ENCODE measurements at places on chromosomes 2 and 18.

GRCh38 chr18:73270920-73271634, 403.3 kb upstream of the NETO1 start:
- no peak for DNase-seq

DNA sequence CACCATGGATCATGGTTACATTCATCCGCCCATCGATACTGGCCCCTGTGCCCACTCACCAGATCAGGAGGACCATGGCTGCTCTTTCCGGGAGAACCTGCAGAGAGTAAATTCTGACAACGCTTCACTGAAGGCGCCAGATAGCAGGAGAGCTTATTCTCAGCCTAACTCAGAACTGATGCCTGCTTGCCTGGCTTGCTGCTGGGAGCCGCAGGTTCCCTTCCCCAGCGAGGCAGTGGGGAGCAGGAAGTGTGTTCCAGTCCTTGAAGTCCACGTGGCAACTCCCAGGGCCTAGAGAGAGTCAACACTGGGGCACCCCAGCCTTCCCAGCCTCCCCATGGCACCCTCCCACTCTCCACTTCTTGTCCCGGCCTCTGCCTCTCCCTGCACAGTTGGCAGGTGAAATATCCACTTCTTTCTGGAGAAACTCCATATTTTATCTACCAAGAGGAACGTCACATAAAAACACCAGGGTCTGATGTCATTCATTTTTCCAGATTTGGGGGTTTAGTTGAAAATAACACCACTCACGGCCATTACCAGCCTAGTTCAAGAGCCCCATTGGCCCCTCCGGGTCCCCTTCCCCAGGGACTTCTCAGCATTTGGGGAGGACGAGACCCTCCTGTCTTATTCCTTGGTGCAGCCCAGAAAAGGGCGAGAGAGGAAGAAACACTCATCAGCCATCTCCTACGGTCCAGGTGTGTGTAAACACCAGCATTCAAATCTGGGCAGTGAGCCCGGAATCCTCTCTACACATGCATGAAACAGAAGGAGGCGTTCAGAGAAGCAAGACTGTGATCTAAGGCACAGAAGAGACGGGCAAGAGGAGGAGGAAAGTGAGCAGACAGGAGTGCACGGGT, 3.5 kb upstream of the TUBB6 start:
- no peak for DNase-seq

GRCh38 chr2:237297421-237298150, 116.4 kb downstream of the COL6A3 start:
- no peak for DNase-seq

DNA sequence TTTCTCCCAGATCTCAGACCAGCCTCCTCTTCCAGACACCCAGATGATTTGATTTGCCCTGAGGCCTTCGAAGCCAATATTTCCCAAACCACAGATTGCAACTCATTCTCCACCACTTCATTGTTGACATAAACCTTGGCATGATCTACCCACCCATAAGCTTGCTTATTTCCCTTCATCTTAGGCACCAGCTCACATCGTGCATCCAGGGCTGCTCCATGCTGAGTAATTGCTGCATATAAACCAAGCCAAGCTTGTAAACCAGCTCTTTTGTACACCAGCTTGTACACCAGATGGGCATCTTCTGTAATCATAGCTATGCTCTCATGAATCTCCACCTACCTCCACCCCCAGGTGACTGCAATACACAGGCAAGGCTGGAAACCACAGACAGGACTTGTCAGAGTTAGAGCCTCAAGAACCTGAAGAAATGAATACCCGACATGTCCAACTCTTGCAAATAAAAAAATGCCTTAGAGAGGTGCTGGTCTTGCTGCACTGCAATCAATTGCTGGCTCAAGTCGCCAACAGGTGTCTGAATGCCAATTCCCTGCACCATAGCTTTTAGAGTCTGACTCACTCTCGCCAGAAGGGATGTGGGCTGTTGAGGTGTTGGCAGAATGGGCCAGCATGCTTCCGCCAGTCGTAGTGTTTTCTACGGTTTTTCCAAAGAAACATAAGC, 31.5 kb downstream of the TRABD2A start:
- peak; percentile 42 for DNase-seq

- DNase-seq, result no peak
Measured at GRCh38 chr2:177335917-177336450, 56.6 kb upstream of the AGPS start.

DNA sequence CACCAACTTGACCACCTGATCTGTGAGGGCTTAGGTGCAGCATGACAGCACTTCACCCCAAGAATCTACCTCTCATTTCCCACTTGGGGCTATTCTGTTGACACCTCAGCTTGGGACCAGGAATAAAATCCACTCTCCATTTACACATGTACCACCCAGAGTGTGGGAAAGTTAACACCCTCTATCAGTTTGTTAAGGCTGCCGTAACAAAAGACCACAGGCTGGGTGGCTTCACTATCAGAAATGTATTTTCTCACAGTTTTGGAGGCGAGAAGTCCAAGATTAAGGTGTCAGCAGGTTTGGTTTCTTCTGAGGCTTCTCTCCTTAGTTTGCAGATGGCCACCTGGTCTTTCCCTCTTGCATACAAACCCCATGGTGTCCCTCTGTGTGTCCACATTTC, 277.7 kb upstream of the ERBB4 start:
- no peak for DNase-seq

DNA sequence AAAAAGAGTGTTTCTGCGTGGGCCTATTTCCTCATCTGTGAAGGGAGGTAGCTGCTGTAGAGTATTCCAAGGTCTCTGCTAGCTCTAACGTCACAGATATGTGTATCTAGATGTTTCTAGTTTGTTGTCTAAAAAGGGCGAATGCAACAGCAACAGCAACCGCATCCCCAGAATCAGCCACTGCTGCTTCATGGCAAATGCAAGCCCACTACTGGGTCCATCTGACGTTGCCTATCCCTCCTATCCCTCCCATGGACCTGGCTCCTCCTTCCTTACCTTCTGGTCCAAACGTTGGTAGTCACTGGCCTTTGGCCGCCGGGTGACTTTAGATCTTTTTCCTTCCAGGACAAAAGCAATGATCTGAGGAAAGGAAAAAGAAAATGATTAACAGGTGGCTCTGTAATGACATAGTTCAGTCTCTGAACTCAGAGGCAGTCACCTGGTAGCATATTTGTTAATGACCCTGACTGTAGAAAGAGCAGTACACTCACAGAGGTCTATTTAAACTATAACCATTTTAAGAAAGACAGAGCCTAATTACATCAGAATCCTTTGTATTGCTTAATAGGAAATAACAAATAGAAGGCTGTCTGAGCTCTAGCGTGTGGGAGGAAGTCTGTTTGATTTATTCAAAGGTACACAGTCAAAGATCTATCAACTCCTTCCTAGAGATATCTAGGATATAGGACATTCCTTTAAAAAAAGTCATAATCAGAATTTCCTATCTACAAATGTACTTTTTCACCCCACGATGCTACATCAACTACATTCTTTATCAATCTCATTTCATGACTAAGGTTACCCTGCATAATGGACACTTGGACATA, 2.9 kb downstream of the TGOLN2 start:
- DNase-seq, result no peak

DNA sequence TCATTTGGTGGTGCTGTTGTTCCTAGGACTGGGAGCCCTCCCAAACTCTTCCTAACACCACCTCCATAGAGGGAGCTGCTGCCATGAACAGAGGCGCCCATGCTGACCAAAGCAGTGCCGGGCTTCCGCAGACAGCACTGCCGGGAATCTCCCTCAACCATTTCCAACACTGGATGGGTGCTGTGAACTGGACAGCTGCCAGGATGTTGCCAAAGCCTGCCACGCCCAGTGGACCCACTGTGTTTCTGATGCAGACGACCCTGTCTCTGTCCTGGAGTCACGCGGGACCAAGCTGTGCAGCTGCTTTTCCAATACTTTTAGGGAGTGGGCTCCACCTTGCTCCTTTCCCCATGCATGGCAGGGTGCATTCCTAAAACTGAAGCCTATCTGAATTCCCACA, 16.9 kb upstream of the GNAL start:
- no peak for DNase-seq

DNA sequence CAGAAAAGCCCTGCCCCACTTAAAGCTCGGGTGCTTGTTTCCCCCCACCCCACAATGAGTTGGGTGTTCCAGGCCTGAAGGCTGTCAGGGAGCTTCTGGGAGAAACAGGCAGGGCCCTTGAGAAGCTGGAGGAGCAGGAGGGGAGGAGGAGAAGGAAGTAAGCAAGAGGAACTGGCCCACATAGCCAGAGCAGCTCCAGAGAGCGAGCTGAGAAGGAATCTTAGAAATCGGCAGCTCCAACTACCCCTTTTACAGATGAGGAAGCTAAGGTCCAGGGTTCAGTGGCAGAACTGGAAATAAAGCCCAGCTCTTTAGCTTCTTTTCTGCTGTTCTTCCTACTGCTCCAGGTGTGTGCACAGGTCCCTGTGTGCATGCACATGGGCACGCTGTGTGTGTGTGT, 12.7 kb upstream of the KCNK3 start:
- no peak for DNase-seq

DNA sequence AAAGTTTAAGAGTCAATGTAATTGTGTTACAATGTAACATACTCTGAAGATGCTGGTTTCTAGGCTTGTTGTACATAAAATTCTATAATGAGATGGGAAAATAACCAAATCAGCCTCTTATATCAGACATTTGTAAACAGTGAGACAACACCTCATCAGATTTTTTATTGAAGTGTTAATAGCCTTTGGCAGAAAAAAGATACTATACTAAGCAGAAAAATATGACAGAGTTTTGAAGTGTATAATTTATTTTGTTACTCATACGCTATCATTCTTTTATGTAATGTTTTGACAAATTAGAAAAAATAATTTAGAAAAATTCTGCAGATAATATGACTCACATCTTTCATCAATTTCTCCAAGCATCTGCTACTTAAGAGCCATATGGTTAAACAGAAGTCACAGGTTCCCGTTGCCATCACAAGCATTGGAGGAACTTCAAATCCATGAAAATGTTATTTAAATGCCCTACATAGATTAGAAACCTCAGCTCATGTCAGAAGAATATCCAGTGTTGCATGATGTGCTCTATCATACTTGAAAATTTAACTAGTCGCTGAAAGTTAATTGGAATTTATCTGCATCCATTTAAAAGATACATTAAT, 535.4 kb downstream of the LRP1B start:
- no peak for DNase-seq

DNA sequence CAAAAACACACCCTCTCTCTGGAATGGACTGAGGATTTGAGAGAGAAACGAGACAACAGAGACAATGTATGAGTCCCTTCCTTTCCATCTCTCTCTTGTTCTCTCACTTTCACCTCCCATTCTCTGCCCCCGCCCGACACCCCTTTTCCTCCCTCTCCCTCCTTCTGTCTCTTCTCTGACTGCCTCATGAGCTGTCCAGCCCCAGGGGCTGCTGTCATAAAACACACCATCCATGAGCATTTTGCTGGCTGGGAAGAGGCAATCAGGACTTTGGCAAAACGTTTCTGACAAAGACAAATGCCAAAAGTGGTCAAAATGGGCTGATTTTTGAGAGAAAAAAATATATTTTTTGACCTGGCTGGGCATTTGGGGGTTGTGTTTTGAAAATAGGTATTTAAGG, 377.2 kb downstream of the EN1 start:
- DNase-seq, result no peak

GRCh38 chr2:134438371-134438770, 184.5 kb downstream of the MGAT5 start:
- DNase-seq, result no peak

DNA sequence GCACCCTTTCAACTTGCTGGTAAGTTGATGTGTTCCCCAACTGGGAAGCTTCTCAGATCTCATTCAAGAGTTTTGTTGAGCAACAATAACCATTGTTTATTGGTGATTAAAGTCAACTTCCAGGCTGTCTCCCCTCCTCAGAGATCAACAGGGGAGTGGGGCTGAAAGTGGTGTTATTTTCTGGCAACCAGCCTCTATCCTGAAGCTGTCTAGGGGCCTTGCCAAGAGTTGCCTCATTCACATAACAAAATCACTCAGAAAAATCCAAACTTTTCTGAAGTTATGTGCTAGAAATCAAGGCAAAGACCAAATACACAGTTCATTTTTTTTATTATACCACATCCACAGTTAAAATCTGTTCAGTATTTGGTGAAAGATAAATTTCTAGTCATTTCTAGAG, 788.4 kb downstream of the LRRTM4 start:
- DNase-seq, result no peak

DNA sequence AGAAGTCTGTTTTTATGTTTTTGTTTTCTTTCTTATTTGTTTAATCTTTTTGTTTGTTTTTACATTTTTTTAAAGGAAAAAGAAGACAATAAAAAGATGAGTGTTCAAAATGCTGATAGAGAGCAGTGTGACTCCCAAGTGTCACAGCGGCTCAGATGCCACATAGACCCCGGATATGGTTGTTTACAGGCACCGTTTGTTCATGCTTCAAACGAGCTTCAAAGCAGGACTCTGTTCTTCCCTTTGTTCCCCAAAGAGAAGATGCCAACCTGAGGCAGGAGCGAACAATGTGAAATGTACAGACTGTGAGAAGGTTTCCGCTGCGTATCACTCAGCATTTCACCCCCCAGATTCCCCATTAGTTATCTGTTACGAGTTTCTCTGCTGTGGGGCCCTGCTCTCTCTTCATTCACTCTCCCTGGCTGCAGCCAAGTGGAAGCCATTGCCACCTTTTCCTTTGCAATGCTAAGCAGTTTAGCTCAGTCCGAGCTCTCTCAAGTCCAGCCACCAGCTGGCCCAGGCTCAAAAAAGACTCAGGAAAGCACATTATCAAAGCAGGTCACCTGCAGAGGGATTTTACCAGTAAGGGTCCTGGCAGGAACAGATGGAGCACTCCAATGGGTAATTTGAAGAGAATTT, 36.4 kb upstream of the PHLPP1 start:
- DNase-seq, result no peak

- no peak for DNase-seq
Measured at GRCh38 chr2:147211484-147211883, 633.3 kb upstream of the ACVR2A start.

- DNase-seq, result no peak
Measured at GRCh38 chr2:106551417-106552130, 64.4 kb downstream of the CD8B2 start.

- no peak for DNase-seq
Measured at GRCh38 chr2:224038049-224038829, 847 bp downstream of the SERPINE2 start.

DNA sequence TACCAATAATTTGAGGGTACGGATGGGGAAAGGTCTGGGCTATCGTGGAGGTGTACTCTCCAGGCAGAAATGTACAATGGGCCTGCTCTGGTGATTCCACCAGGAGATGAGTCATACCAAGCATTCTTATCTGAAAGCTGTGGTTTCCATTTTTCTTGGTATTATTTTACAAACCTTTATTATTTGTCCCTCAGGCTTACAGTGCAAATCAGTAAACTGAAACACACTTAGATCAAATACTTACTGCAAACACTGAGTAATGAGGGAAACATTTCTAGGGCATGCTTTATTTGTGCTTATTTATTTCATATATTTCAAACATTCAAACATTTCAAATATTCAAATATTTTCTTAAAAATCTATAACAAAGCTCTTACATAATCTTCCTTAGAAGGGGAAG, 319.8 kb downstream of the RND3 start:
- DNase-seq, result no peak

GRCh38 chr2:238475566-238475965, 48.8 kb downstream of the ASB1 start:
- peak; percentile 47 for DNase-seq

Data from GM04504 (cell line).